ENCODE measurements at places on chromosomes 12 and 14.
A peak's percentile ranks its signal among the peaks of the same experiment; 100 is the strongest.

DNA sequence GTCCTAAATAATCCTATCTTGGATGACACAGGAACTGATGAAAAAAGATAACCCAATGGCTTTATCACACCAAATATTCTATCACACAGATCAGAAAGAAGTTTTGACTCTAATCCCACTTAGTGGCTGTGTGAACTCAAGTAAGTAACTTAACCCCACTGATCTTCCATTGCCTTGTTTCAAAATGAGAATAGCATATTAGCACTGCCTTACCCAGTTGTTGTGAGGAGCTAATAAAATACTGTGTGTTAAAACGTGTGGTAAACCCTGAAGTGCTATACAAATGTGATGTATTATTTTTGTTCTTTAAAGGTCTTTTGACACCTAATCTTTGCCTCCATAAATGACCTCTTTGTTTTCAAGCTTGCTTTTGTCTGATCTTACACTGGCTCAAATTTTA is 60.9 kb upstream of the ARID2 start:
- no peak for DNase-seq

GRCh38 chr14:54220704-54221431 is 175.9 kb upstream of the CDKN3 start:
- DNase-seq = no peak

DNA sequence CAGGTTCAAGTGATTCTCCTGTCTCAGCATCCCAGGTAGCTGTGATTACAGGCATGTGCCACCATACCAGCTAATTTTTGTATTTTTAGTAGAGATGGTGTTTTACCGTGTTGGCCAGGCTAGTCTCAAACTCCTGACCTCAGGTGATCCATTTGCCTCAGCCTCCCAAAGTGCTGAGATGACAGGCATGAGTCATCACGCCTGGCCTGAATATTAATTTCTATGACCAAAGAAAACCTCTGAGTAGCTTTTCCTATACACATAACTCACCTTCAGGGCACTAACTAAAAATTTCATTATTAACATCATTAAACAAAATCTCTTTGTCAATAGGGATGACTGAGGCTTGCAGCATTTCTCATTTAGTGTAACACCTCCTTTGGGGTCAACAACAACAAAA is 259.6 kb upstream of the KRR1 start:
- DNase-seq = no peak

DNA sequence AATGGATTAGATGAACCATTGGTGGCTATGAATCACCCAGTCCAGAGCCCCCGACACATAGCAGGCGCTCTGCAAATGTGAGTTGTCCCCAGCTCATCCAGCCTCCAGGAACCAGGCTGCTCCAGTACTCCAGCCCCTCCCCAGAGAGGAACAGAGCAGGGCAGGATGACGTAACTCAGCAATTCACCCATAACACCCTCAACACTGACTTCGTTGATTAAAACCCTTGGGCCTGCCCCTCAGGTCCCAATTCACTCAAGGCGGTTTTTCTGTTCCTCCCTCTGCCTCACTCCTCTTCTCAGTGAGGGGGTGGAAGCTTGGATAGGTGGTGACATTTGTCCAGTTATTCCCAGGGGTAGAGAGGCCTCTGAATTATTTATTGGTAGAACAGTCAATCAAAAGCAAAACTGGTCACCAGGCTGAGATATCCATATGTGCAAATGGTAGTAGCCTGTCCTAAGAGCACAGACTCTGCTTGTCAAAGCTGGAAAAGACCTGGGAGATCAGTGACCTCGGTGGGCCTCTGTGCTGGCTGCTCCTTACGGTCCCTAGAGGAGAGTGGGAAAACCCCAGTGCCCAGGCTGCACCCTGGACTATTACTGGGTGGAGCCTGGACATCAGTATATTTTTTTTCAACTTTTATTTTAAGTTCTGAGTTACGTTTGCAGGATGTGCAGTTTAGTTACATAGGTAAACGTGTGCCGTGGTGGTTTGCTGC is 97.0 kb downstream of the CMKLR1 start:
- DNase-seq = no peak

DNA sequence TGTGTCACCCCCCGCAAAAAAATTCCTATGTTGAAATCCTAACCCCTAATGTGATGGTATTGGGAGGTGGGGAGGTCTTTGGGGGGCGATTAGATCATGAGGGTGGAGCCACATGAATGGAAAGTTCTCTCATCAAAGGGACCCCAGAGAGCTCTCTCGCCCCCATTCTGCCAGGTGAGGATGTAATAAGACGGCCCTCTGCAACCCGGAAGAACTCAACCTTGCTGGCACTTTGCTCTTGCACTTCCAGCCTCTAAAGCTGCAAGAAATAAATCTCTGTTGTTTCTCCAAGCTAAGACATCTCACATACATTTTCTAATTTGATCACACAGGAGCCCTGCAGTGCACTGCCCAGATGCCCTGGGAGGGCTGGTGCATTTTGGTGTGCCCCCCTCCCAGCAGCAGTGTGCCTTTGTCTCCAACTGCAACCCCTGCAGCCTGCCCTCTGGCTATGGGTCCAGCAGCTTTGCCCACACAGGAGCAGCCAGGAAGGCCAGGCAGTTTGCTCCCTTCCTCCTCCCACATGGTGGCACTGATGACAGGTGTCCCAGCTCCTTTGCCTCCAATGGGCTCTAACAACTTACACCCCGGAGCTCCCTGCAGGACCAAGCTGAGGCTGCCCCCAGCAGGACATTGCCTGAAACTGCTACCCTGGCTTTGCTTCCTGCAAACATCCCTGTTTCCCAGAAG is 59.3 kb downstream of the C14orf132 start:
- peak; percentile 58 for DNase-seq

DNA sequence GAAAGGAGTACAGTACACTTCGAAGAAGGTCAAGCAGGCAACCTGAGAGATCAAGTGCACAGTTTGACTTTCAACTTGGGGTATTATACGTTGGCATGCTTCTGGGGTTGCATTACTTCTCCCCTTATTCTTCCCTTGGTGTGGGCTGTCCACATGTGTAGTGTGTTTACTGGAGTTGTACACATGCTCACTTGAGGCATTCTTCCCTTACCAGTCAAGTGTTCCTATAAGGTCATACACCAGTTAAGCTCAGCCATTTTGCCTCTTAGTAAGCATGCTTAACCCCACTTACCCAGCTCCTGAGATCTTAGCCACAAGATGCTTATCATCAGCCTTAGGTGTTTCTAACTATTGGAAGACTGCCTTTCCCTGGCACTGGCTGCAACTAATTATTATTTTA is 63.8 kb downstream of the C12orf42 start:
- DNase-seq = no peak

DNA sequence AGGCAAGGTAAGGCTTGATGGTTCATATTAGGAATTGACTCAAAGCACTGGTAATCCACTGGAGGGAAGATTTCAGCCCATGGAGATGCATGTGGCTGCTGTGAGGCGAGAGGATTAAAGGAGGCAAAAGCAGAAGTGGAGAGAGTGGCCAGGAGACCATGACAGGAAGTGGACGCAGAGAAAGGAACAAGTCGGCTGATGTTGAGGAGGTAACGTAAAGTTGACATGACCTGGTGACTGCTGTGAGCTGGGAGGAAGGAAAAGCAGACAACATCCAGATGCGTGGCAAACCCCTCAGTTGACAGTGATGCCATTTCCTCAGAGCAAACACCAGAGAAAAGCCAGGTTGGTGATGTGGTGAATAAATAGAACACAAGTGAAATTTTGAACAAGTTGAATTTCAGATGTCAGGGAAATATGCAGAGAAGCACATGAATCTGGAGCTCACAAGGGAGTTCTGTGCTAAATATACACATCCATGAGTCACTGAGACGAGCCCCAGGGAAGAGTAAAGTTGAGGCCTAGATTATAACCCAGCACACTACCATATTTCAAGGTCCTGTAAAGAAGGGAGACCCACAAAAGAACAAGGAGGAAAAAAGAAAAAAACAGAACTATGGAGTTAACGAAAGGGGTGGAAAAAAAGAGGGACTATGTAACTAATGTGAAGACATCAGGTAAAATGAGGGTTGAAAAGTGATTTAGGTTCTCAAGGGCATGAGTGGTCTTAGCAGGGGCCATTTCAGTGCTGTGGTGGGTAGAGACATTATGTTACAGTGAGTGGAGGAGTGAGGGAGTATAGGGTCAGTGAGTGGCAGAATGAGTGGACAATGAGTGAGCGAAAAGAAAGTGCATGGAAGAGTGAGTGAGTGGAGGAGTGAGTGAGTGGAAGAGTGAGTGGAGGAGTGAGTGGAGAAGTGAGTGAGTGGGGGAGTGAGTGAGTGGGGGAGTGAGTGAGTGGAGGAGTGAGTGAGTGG is 61.6 kb upstream of the GZMB start:
- DNase-seq = no peak

GRCh38 chr14:99196310-99196650 is 75.7 kb downstream of the BCL11B start:
- DNase-seq = no peak

DNA sequence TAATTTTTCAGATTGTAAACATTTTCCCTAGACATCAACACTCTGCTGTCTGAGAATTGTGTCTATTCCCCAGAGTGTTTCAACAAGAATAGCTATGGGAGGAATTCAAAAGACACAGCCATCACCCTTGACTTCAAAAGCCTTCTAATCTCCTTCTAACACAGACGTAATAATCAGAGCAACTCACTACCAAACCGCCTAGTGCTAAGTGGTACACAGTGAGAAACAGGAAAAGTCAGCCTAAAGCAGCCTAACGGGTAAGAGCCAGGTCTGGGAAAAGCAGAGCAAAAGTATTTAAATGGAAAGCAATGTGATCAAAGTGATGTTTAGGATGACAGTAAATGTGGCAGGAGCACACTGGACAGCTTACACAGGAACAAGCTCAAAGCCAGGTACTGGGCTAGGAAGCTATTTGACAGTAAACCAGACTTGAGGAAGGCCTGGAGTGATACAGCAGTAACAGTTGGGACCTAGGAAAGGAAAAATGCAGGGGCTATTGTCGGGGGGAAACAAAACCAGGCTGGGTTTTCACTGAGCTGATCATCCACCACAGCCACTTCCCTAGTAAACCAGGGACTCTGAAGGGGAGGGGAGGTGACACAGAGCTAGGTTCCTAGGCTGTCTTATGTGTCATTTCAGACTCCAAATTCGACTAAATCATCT is 29.4 kb downstream of the CORO1C start:
- no peak for DNase-seq

Measured in HT-29 (cell line).